Esophagus muscularis mucosa (tissue), 4 donors: ENCODE measurements at places on chromosomes 1 and 21. TPM values are rescaled to one million over a fixed set of nuclear protein-coding genes. Genes with fewer than 3 reads are reported as not detected.

Gene VSIG8
- not detected for total RNA-seq

Gene CLDN14
- not detected for total RNA-seq

Gene KCND3
- total RNA-seq, result 25.7 TPM

Gene SYDE2
- total RNA-seq, result 75.5 TPM

Gene XCL1
- total RNA-seq, result 0.42 TPM

Gene SHISA4
- 20.3 TPM for total RNA-seq

Gene GBP1
- 16.1 TPM for total RNA-seq

Gene KRTAP19-3
- not detected for total RNA-seq

Gene CLCA2
- not detected for total RNA-seq

- H3K27ac ChIP-seq, result no peak overlapping the region
- no peaks in the 10 kb centered on the region for H3K36me3 ChIP-seq
- H3K27me3 ChIP-seq, result no peaks in the 10 kb centered on the region
- no peak overlapping the region for H3K4me3 ChIP-seq
Observed at GRCh38 chr1:88217386-88217785, 466.7 kb upstream of the PKN2 start.

- peaks cover 32% of the 10 kb centered on the region for H3K4me1 ChIP-seq
- peak overlapping the region; percentile 28 for H3K4me3 ChIP-seq
- DNase-seq, result peak; percentile 93
- no peaks in the 10 kb centered on the region for H3K36me3 ChIP-seq
Observed at GRCh38 chr1:94045465-94046056, 75.4 kb downstream of the ABCA4 start.

GRCh38 chr21:14414932-14415508 lies 32.1 kb upstream of the HSPA13 start:
- no peaks in the 10 kb centered on the region for H3K27me3 ChIP-seq
- no peaks in the 10 kb centered on the region for H3K4me1 ChIP-seq
- no peak for DNase-seq
- H3K36me3 ChIP-seq, result no peaks in the 10 kb centered on the region

DNA sequence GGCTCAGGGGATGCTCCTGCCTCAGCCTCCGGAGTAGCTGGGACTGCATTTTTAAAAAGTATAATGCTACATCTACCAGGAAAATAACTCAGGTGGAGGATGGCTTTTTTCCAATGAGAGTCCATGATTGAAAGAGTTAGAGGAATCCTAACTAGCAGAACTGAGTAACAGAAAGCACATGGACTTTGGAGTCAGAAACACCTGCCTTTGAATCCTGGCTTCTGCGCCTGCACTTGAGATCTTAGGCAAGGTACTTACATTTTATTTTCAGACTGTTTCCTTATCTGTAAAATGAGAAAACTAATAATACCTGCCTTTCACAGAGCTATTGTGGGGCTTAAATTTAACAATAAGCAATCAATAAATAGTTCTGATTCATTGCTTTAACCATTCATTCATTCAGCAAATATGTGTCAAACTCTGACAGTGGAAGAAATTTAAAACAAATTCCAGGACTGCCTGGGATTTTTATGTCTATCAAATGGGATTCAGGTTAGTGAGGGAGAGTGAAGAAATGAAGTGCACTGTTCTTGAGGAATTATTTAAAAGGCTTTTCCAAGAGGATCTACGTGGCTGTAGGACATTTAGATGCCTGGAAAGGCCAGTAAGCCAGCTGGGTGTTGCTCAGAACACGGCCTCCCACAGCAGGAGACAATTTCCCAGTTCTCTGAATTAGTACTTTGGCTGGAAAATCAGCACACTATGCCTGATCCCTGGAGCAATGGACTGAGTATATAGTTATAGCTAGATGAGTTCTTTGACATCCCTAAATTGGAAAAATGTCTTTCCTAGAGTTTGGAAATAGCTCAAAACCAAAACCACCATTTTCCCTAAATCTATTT lies 12.8 kb upstream of the LBR start:
- no peak overlapping the region for H3K4me3 ChIP-seq
- peaks cover 68% of the 10 kb centered on the region for H3K4me1 ChIP-seq
- DNase-seq, result no peak
- H3K36me3 ChIP-seq, result no peaks in the 10 kb centered on the region
- no peaks in the 10 kb centered on the region for H3K27me3 ChIP-seq
- peak overlapping the region; percentile 96 for H3K27ac ChIP-seq

- no peak for DNase-seq
- H3K27ac ChIP-seq, result no peak overlapping the region
- no peaks in the 10 kb centered on the region for H3K27me3 ChIP-seq
- no peak overlapping the region for H3K4me3 ChIP-seq
Observed at GRCh38 chr1:230627767-230628166, 14.5 kb upstream of the COG2 start.

GRCh38 chr1:3156936-3157335 lies 87.9 kb downstream of the PRDM16 start:
- no peak for DNase-seq
- no peak overlapping the region for H3K4me3 ChIP-seq
- H3K27me3 ChIP-seq, result peaks cover 55% of the 10 kb centered on the region
- H3K36me3 ChIP-seq, result no peaks in the 10 kb centered on the region
- no peaks in the 10 kb centered on the region for H3K4me1 ChIP-seq
- no peak overlapping the region for H3K27ac ChIP-seq

DNA sequence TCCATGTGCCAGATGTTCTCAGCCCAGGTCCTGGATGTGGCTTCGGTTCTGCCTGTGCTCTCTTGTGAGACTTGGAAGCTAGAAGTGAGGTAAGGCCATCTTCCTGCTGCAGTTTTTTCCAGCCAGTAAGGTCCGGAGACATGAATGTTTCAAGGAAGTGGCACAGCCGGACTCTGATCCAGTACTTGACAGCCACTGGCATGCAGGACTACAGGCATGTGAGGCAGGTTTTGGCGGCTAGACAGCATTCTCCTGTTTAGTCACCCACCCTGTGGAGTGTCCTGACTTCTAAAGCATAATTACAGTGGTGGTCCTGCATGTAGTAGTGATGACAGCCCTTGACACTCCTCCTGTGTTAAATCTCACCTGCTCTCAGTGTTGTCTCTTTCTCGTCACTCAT lies 72.3 kb downstream of the TNFSF4 start:
- DNase-seq, result no peak
- no peaks in the 10 kb centered on the region for H3K36me3 ChIP-seq
- H3K27ac ChIP-seq, result no peak overlapping the region
- no peaks in the 10 kb centered on the region for H3K4me1 ChIP-seq

DNA sequence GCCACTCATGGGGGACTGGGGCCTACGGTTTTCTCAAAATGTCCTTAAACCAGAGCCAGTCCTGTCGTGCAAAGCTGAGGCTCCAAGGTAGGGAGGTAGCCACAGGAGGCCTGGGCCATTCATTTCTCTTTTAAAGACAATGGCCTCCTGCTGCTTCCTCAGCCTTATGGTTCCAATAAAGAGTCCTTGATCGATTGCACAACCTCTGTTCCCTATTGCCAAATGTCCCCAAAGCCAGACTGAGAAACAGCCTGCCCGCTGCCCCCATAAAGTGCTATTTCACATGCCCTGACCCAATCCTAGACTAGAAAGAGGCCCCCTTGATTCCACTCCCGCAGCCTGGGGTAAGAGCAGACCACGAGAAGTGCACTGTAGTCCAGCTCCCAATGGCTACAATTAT lies 166.7 kb downstream of the CLIC6 start:
- DNase-seq, result no peak
- H3K27me3 ChIP-seq, result no peaks in the 10 kb centered on the region
- H3K4me1 ChIP-seq, result peaks cover 12% of the 10 kb centered on the region
- no peak overlapping the region for H3K27ac ChIP-seq

- no peak overlapping the region for H3K27ac ChIP-seq
- no peaks in the 10 kb centered on the region for H3K36me3 ChIP-seq
- DNase-seq, result no peak
- H3K4me1 ChIP-seq, result peaks cover 52% of the 10 kb centered on the region
- peaks cover 13% of the 10 kb centered on the region for H3K27me3 ChIP-seq
- H3K4me3 ChIP-seq, result no peak overlapping the region
Observed at GRCh38 chr1:39085174-39085573, 59.0 kb downstream of the NDUFS5 start.

GRCh38 chr1:86445919-86446318 lies 21.9 kb downstream of the CLCA2 start:
- no peaks in the 10 kb centered on the region for H3K27me3 ChIP-seq
- no peak overlapping the region for H3K4me3 ChIP-seq
- no peaks in the 10 kb centered on the region for H3K4me1 ChIP-seq
- no peaks in the 10 kb centered on the region for H3K36me3 ChIP-seq
- no peak for DNase-seq

DNA sequence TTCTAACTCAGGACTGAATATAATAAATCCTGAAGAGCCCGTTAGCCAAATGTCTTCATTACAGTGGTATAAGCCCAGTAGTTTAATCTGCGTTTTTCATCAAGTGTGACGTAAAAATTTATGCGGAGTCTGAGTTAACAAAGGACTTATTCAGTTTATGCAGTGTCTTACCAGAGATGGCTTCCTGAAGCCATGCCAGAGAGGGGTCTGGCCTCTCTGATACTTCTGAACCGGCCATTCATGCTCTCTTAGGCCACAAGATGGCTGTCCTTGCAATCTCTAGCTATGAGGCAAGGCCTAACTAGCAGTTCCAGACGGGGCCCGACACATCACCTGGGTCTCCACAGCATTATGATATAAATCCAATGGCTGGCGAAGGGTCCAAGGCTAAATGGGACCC lies 101.4 kb downstream of the TEX35 start:
- no peaks in the 10 kb centered on the region for H3K36me3 ChIP-seq
- H3K4me3 ChIP-seq, result no peak overlapping the region
- DNase-seq, result no peak

DNA sequence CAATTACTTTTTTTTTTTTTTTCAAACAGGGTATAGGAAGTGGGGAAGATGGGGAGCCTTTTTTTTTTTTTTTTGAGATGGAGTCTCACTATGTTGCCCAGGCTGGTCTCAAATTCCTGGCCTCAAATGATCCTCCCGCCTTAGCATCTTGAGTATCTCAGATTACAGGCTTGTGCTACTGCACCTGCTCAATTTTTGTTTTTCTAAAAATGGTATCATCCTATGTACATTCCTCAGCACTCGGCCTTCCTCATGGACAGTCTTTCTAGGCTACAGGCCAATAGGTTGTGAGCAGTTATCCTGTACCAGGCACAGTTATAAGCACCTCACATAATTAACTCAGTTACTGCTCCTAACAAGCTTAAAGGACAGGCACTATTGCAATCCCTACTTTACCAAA lies 132.1 kb upstream of the EDN2 start:
- H3K27ac ChIP-seq, result no peak overlapping the region
- H3K27me3 ChIP-seq, result no peaks in the 10 kb centered on the region
- H3K36me3 ChIP-seq, result no peaks in the 10 kb centered on the region
- peaks cover 13% of the 10 kb centered on the region for H3K4me1 ChIP-seq

- no peaks in the 10 kb centered on the region for H3K36me3 ChIP-seq
- H3K4me3 ChIP-seq, result no peak overlapping the region
- no peaks in the 10 kb centered on the region for H3K27me3 ChIP-seq
- H3K4me1 ChIP-seq, result no peaks in the 10 kb centered on the region
- H3K27ac ChIP-seq, result no peak overlapping the region
- no peak for DNase-seq
Observed at GRCh38 chr1:226325178-226325577, 16.2 kb upstream of the LIN9 start.

DNA sequence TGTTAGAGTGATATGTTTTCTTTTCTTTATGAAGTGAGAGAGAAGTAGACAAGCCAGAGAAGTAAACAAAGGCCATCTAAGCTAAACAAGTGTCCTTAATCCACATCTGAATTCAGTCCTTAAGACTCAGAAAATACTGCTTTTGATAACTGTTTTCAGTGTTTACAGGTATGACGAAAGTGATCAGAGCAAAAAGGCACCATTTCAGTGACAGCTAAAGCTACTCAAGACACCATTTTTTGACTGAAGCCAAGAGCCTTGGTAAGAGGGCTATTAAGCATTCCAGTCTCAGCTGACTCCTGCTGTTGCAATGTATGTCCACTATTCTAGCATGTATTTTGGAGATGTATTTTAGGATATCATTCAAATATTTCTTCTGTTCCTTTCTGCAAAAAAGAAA lies 4.1 kb downstream of the KMO start:
- no peaks in the 10 kb centered on the region for H3K27me3 ChIP-seq
- no peak for DNase-seq
- no peak overlapping the region for H3K4me3 ChIP-seq
- no peak overlapping the region for H3K27ac ChIP-seq
- peaks cover 3% of the 10 kb centered on the region for H3K4me1 ChIP-seq

DNA sequence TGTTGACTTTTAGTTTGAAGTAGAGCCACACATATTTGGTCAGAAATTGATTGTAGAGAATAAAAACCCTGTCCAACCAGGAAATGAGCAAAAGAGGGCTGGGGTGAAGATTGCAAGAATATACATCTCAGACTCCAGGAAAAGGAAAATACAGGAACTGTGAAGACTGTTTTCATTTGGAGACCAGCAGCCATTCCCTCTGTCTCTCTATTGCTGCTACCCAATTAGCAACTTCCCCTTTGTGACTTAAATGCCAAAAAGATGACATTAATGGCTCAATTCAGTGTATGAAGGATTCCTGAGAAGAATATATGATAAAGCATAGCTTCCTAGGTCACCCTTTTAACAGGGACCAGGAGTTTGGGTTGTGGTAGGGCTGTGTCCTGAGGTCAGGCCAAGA lies 31.6 kb upstream of the CEP350 start:
- no peak for DNase-seq
- no peaks in the 10 kb centered on the region for H3K4me1 ChIP-seq
- H3K36me3 ChIP-seq, result peaks cover 39% of the 10 kb centered on the region
- H3K4me3 ChIP-seq, result no peak overlapping the region

GRCh38 chr1:185281245-185281644 lies 35.8 kb downstream of the IVNS1ABP start:
- no peak overlapping the region for H3K27ac ChIP-seq
- no peaks in the 10 kb centered on the region for H3K27me3 ChIP-seq
- no peak for DNase-seq
- H3K4me1 ChIP-seq, result peaks cover 5% of the 10 kb centered on the region
- peaks cover 21% of the 10 kb centered on the region for H3K36me3 ChIP-seq

- H3K27me3 ChIP-seq, result no peaks in the 10 kb centered on the region
- no peak overlapping the region for H3K4me3 ChIP-seq
- peak overlapping the region; percentile 8 for H3K27ac ChIP-seq
Observed at GRCh38 chr21:43734928-43735229, 15.9 kb downstream of the PDXK start.

GRCh38 chr1:208279826-208280588 lies 35.8 kb upstream of the PLXNA2 start:
- no peak overlapping the region for H3K27ac ChIP-seq
- DNase-seq, result no peak
- no peaks in the 10 kb centered on the region for H3K4me1 ChIP-seq
- no peak overlapping the region for H3K4me3 ChIP-seq
- H3K27me3 ChIP-seq, result peaks cover 5% of the 10 kb centered on the region
- H3K36me3 ChIP-seq, result no peaks in the 10 kb centered on the region

DNA sequence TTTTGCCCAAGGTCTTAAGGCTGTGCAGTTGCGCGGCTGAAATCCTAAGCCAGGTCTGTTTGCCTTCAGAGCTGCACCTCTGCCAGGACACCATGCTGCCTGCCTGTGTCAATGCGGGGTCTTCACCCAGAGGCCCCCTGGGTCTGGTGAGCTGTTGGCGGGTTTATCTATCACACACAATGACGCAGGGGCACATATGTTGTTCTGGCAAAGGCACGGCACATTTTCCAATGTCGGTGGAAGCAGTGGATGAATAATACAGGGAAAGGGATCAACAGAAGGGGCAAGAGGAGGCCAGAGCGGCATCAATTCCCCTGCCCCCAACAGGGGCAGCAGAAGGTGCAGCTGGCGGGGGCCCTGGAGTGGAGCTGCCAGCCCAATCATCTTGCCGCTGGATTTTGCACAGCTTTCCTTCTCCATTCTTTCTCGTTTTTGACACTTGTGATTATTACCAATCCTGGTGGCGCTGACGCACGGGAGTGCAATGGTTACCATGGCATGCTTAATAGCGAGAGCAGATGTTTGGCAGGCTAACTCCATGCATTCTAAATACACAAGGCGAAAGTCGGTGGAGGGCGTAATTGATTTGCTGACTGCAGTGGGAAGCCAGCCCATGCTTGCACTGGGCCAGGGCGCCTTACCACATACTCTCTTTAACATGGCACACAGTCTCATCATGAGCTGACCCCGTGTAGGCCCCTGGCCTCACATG lies 45.8 kb upstream of the CYP2J2 start:
- H3K27ac ChIP-seq, result no peak overlapping the region
- H3K27me3 ChIP-seq, result peaks cover 6% of the 10 kb centered on the region
- no peaks in the 10 kb centered on the region for H3K36me3 ChIP-seq
